NCI-H1105 (cell line): ENCODE measurements at places on chromosomes 2 and 18.

- DNase-seq = no peak
Observed at GRCh38 chr18:9890957-9891356, 5.2 kb downstream of the TXNDC2 start.

- DNase-seq = no peak
Observed at GRCh38 chr2:239730897-239731296, 294.2 kb downstream of the NDUFA10 start.

DNA sequence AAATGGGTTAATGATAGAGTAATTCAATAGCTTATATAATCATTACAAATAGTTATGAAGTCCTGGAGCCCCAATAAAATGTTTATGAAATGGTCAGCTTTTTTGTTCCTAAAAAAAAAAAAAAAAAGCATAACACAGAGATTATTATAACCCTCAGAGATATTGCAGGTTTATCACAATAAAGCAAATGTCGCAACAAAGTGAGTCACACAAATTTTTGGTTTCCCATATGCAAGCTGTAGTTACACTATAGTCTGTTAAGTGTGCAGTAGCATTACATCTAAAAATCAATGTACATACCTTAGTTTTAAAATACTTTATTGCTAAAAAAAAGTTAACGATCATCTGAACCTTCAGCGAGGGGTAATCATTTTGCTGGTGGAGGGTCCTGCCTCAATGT is 20.0 kb downstream of the WDFY1 start:
- no peak for DNase-seq

DNA sequence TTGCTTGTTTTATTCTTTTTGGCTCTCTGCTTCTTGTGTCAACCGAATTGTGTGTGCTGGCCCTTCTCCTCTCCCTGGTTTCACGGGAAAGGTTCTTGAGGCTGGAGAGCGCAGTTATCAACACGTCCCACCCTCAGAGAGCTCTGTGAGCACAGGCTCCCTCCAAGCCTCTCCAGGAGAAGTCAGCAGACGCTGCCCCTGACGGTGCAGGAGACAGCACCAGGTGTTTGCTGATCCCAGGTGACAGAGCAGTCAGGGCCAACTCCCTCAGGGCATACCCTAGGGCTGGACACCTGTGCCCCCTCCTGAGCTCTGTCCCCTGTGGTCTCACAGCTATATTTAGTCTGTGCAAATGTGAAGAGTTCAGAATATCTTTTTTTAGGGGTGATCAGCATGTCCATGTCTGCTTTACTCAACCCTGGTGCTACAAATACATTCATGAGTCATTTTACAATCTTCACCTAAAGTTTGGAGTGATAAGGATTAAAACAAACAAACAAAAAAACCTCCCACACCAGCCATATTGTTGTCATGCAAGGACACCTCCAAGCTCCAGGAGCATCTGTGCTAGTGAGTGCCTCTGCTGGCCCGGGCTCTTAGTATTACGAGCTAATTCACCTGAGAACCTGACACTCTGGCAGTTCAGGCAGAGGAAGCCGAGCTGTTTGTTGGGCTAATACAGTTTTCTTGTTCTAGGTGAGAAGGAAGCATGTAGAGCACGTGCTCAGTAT is 65.9 kb upstream of the TMEM200C start:
- DNase-seq = no peak

- no peak for DNase-seq
Observed at GRCh38 chr18:78034755-78035154, 785.1 kb downstream of the GALR1 start.

- DNase-seq = no peak
Observed at GRCh38 chr2:214311031-214311533, 99.8 kb upstream of the VWC2L start.
